ENCODE measurements at places on chromosomes 16 and 17. TPM values are rescaled to one million over a fixed set of nuclear protein-coding genes. Genes with fewer than 3 reads are reported as not detected.

DNA sequence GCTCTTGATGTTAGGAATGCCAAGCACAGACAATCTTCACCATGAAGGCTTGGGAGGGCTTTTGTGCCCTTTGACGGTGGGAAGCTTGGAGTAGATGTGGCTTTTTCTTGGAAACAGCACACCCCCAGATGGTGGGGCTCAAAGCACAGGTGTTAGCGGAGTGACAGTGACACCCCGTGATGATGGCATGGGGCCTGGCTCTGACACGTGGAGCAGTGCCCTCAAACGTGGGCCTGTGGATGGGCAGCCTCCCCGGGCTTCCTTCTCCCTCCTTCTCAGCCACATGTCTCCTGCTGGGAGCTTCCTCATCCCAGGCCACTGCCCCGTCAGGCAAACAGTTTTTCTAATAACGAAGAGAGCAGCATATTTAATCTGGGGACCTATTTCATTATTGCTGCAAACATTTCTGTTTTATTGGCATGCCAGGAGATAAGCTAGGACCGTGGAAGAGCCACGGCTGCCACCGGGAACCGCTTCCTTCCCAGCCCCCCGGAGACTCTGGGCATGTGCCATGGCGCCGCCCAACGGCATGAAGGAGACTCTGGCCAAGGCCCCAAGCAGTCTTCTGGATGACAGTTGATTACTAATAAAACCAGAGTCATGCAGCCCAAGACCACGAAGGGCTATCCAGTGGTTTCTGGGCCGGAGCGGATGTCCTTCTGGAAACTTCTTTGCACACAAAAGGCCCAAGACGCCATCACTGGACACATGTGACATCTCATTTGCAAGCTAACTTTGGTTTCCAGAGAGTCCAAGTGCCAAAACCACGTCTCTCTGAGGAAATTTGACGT is 280.3 kb upstream of the FOXF1 start:
- no peak overlapping the region for H3K27ac ChIP-seq
- no peak overlapping the region for H3K4me3 ChIP-seq
- H3K4me1 ChIP-seq = no peaks in the 10 kb centered on the region
- peaks cover 34% of the 10 kb centered on the region for H3K27me3 ChIP-seq
- no peak for DNase-seq
- no peaks in the 10 kb centered on the region for H3K36me3 ChIP-seq

DNA sequence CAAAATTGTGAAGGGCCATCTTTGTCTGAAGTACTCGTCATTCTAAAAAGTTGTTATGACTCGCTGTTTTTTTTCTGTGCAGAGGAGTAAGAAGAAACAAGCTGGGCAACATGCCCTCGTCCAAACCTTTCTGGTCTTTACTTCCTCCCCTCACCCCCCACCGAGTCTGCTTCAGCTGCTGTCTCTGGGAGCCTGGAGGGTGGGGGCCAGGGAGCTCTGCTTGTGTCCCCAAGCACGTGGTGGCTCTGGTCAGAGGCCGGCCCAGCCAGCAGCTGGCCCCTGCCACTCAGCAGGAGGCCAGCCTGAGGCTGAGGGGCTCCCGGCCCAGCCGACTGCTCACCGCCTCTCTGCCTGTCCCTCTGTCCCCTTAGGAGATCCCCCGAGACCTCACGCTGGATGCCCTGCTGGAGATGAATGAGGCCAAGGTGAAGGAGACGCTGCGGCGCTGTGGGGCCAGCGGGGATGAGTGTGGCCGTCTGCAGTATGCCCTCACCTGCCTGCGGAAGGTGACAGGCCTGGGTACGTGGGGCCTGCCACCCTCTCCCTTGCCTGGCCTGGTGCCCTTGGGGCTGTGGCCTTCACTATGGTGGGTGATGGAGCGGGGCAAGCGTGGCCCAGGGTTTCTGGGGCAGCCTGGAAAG is 53.7 kb upstream of the LGALS9 start:
- no peak for DNase-seq
- no peak overlapping the region for H3K27ac ChIP-seq
- H3K4me3 ChIP-seq = no peak overlapping the region
- H3K36me3 ChIP-seq = no peaks in the 10 kb centered on the region

DNA sequence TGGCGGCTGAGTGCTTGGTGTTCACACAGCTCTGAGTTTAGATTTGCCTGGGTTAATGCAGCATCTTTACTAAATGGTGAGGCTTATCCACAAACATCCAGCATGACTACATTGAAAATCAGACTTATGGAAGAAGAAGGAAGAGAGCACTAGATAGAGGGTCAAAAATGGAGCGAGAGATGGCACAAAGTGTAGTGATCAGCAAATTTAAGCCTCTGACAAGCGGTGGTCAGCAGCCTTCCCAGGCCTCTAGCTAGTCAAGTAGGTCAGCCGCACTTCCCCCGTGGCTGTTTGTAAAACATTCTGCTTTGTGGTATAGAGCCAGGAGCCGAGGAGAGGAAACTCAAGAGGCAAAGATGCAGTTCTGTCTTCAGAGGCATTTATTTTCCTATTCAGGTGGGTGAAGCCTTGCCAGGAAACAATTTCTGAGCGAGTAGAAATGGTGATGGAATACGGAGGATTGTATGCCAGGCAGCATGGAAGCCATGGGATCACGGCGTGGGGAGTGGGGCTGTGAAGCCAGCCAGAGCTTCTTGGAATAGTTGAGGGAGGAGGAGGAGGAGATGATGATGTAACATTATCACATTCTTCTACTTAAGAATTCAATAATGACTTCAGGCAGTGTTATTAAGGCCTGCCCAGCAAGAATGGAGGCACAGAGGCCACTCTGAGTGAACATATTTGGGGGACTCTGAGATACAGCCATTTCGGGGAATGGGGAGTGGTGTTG is 118.9 kb downstream of the MSI2 start:
- H3K27me3 ChIP-seq = no peaks in the 10 kb centered on the region
- no peak for DNase-seq
- H3K4me1 ChIP-seq = peaks cover 7% of the 10 kb centered on the region

GRCh38 chr17:82435601-82436583 is 14.7 kb downstream of the CYBC1 start:
- no peak overlapping the region for H3K4me3 ChIP-seq
- peaks cover 16% of the 10 kb centered on the region for H3K36me3 ChIP-seq
- DNase-seq = no peak
- H3K27ac ChIP-seq = no peak overlapping the region

The ZNF385C gene
- total RNA-seq = 0.53 TPM

The NECAB2 gene
- not detected for total RNA-seq

The PEMT gene
- 14.6 TPM for total RNA-seq

DNA sequence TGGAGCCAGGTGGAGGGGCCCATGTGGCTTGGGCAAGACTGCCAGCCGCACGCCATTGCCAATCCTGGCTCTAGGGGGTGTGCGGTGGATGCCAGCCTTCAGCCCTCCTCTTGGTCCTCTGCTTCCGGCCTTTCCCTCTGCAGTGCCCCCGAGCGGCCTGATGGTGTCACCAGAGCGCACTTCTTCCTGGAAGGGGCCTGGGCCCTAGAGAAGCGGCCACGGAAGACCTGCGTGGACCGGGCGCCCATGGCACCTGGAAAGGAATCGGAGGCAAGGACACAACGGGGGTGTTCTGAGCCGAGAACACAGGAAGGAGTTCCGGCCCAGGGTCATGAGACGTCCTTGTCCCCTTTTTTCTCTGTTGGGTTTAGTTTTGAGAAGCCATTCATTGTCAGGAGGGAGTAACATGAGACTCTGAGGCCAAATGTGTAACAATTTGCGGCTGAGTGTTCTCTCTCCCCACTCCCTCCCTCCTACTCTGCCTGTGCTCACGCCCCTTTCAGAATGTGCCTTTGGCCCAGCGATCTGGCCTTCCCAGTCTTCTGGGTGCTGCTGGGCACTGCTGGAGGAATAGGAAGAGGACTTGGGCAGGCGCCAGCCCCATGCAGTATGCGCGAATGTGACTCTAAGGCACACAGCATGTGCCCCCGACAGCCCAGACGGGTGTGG is 92.8 kb downstream of the IRX3 start:
- no peaks in the 10 kb centered on the region for H3K4me1 ChIP-seq
- H3K4me3 ChIP-seq = no peak overlapping the region
- H3K36me3 ChIP-seq = no peaks in the 10 kb centered on the region
- peak; percentile 11 for DNase-seq
- H3K27me3 ChIP-seq = no peaks in the 10 kb centered on the region

DNA sequence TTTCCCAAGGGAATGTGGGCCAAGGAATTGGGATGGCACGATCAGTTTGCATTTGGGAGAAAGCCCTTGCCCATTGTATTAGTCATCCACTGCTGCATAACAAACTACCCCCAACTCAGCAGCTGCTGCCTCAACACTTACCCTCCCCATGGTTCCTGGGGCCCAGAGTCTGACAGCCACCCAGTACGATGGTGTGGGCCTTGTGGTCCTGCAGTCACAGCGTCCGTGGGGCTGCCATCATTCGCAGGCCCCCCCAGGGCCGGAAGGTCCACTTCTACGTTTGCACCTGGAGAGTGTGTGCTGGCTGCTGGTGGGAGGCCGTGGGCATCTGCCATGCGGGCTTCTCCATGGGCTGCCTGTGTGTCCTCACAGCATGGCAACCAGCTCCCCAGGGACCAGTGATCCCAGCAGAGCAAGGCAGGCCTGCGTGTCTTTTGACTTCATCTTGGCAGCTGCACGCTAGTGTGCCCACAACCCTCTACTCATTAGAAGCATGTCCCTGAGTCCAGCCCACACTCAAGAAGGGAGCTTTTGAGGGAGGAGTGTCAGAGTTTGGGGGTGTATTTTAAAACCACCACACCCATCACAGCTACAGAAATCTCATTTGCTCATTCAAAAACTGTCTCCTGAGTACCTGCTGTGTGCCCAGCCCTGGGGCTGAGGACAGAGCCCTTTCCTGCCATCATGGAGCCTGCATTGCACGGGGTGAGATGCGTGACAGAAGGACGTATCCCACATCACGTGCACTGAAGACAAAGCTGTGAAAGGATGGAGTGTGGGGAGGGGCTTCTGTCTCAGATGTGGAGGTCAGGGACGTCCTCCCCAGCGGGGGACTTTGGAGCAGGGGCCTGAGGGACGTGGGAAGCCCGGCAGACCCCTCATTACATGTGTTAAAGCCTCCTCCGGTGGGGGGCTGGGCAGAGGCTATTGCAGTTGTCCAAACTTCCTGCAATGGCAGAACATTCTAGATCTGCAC is 185.0 kb upstream of the ZNF469 start:
- no peak for DNase-seq
- no peaks in the 10 kb centered on the region for H3K36me3 ChIP-seq
- no peaks in the 10 kb centered on the region for H3K27me3 ChIP-seq
- no peak overlapping the region for H3K27ac ChIP-seq
- no peaks in the 10 kb centered on the region for H3K4me1 ChIP-seq
- H3K4me3 ChIP-seq = no peak overlapping the region

GRCh38 chr16:79104567-79104966 is 496.0 kb downstream of the MAF start:
- H3K27me3 ChIP-seq = no peaks in the 10 kb centered on the region
- H3K4me3 ChIP-seq = no peak overlapping the region
- no peaks in the 10 kb centered on the region for H3K4me1 ChIP-seq
- no peak overlapping the region for H3K27ac ChIP-seq
- H3K36me3 ChIP-seq = no peaks in the 10 kb centered on the region

The HOXB6 gene
- total RNA-seq = 0.16 TPM

- H3K4me1 ChIP-seq = peaks cover 11% of the 10 kb centered on the region
- peaks cover 2% of the 10 kb centered on the region for H3K27me3 ChIP-seq
- H3K36me3 ChIP-seq = peaks cover 23% of the 10 kb centered on the region
- peak overlapping the region; percentile 50 for H3K27ac ChIP-seq
- DNase-seq = no peak
- peak overlapping the region; percentile 57 for H3K4me3 ChIP-seq
These were observed 1.0 kb downstream of the TSPOAP1 start for GRCh38 chr17:58327363-58328194.

DNA sequence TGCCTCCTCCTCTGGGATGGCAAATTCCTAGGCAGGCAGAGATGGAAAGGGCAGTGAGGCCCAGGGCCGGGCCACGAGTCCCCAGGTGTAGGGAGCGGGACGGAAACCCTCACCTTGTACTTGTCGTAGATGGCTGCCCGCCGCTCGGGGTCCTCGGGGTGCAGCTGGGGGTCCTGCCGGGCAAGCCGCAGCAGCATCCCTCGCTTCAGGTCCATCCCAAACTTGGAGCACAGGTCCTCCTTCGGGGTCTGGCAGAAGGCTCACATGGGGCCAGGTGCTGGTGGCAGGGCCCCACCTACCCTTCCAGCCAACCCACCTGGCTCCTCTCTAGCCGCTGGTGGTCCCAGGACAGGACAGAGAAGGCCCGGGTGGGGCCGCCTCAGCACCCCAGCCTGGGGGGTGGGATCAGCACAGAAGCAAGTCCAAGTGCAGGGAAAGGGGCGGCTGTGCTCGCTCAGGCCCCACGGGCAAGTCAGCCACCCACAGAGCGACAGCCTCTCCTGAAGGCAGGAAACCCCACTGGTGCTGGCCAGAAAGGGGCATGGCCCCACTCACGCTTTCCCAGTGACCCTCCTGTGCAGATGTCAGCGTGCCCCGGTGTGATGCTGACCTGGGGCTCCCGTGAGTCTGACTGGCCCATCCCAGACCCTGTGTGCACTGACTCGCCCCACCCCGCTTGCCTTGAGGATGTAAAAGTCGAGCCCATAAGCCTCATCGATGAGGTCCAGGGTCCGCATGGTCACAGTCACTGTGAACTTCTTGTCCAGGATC is 1.8 kb downstream of the MRPL28 start:
- H3K36me3 ChIP-seq = peaks cover 30% of the 10 kb centered on the region
- H3K27me3 ChIP-seq = no peaks in the 10 kb centered on the region
- H3K27ac ChIP-seq = no peak overlapping the region
- H3K4me1 ChIP-seq = peaks cover 2% of the 10 kb centered on the region
- no peak for DNase-seq

The HOXB1 gene
- total RNA-seq = not detected

DNA sequence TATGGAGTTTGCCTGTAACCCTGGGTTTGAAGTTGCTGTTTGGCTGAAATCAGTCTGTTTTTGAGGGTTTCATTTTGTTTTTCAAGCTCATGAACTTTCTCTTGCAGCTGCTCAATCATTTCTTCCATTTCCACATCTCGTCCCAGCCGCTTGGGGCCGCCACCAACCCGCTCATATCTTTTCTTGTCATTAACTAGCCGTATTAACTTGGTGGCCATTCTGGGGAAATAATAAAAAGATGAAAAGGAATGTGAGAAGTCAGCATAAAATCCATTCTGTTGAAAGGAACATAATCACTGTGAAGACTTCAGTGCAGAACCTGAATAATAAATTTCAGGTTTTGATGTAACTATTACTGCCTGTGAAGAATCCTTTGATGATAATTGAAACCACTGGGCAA is 11.5 kb downstream of the RPGRIP1L start:
- no peak overlapping the region for H3K27ac ChIP-seq
- H3K4me3 ChIP-seq = no peak overlapping the region
- no peaks in the 10 kb centered on the region for H3K4me1 ChIP-seq
- DNase-seq = no peak
